ENCODE measurements at places on chromosomes 6 and 20.
A peak's percentile ranks its signal among the peaks of the same experiment; 100 is the strongest.

GRCh38 chr6:149696901-149697300, 21.0 kb downstream of the LATS1 start:
- H3K27me3 ChIP-seq = peaks cover 2% of the 10 kb centered on the region
- no peak for DNase-seq
- no peaks in the 10 kb centered on the region for H3K4me1 ChIP-seq
- H3K27ac ChIP-seq = no peak overlapping the region
- H3K36me3 ChIP-seq = peaks cover 43% of the 10 kb centered on the region
- H3K4me3 ChIP-seq = no peak overlapping the region

DNA sequence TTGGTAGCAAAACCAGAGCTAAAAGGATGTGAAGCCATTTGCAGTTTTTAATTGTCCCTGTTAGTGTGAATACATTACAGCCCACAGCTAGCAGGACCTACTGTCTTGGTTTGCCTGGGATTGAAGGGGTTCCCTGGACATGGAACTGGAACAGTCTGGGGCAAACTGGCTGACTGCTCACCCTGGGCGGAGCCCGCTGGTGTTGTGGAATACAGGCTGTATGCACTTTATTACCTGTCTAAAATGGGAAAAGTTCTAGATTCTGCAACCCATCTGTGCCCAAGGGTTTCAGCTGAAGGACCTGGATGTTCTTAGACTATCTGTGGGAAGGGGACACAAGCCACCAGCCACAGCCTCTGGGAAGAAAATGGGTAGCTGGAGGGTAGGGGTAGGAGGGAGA, 12.2 kb upstream of the CDKN1A start:
- peaks cover 51% of the 10 kb centered on the region for H3K4me1 ChIP-seq
- H3K27me3 ChIP-seq = peaks cover 6% of the 10 kb centered on the region
- H3K27ac ChIP-seq = peak overlapping the region; percentile 99

- no peaks in the 10 kb centered on the region for H3K36me3 ChIP-seq
- H3K27ac ChIP-seq = no peak overlapping the region
- DNase-seq = no peak
- no peak overlapping the region for H3K4me3 ChIP-seq
Measured at GRCh38 chr6:115798229-115798628, 262.5 kb downstream of the FRK start.

DNA sequence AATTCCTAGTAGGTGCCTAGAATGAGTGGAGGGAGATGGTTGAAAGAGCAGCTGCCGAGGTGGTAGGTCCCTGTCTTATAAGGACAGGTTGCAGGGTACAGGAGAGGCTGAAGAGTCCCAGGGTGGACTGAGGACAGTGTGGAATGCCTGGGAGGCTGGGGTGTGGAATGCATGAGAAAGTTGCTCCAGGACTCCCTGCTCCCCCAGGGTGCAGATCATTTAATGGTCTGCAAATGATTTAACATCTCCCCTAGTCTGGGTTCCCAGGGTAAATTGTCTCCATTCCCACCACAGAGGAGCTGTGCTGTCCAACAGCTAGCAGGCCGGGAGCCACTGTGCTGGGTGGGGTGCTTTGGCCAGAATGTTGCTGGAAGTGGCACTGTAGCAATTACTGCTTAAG, 76.0 kb downstream of the CD83 start:
- peaks cover 9% of the 10 kb centered on the region for H3K27me3 ChIP-seq
- H3K36me3 ChIP-seq = no peaks in the 10 kb centered on the region
- no peak overlapping the region for H3K27ac ChIP-seq
- DNase-seq = no peak
- H3K4me3 ChIP-seq = no peak overlapping the region

GRCh38 chr6:4297348-4297747, 162.0 kb upstream of the ECI2 start:
- DNase-seq = no peak
- H3K27ac ChIP-seq = no peak overlapping the region
- H3K4me1 ChIP-seq = no peaks in the 10 kb centered on the region
- peaks cover 6% of the 10 kb centered on the region for H3K27me3 ChIP-seq
- H3K4me3 ChIP-seq = no peak overlapping the region

DNA sequence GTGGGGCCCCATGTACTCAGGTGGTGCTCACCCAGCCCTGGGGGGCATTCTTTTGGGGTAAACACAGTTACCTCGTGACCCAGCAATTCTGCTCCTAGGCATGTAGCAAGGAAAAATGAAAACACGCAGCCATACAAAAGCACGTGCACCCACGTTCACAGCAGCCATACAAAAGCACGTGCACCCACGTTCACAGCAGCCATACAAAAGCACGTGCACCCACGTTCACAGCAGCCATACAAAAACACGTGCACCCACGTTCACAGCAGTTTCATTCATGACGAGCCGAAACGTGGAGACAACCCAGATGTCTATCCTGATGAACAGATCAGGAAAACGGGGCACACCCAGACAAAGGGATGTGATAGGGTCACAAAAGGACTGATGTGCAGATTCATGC, 57.1 kb downstream of the YTHDF1 start:
- peaks cover 9% of the 10 kb centered on the region for H3K4me1 ChIP-seq
- no peaks in the 10 kb centered on the region for H3K36me3 ChIP-seq
- H3K27ac ChIP-seq = no peak overlapping the region

GRCh38 chr20:24718696-24719095, 230.4 kb upstream of the CST7 start:
- no peaks in the 10 kb centered on the region for H3K36me3 ChIP-seq
- DNase-seq = no peak
- H3K4me1 ChIP-seq = peaks cover 9% of the 10 kb centered on the region
- H3K4me3 ChIP-seq = no peak overlapping the region
- no peak overlapping the region for H3K27ac ChIP-seq

GRCh38 chr6:157747370-157747769, 75.7 kb upstream of the SNX9 start:
- peaks cover 19% of the 10 kb centered on the region for H3K36me3 ChIP-seq
- H3K4me1 ChIP-seq = peaks cover under 1% of the 10 kb centered on the region
- H3K27me3 ChIP-seq = peaks cover 2% of the 10 kb centered on the region

GRCh38 chr6:146026873-146027272, 2.0 kb upstream of the GRM1 start:
- H3K4me1 ChIP-seq = no peaks in the 10 kb centered on the region
- H3K36me3 ChIP-seq = no peaks in the 10 kb centered on the region

GRCh38 chr6:46014511-46015118, 1.0 kb downstream of the CLIC5 start:
- H3K4me3 ChIP-seq = peak overlapping the region; percentile 77
- peak; percentile 47 for DNase-seq
- no peaks in the 10 kb centered on the region for H3K36me3 ChIP-seq
- peaks cover 24% of the 10 kb centered on the region for H3K4me1 ChIP-seq
- H3K27me3 ChIP-seq = peaks cover 77% of the 10 kb centered on the region

- no peak overlapping the region for H3K27ac ChIP-seq
- no peak overlapping the region for H3K4me3 ChIP-seq
- peaks cover 7% of the 10 kb centered on the region for H3K27me3 ChIP-seq
Measured at GRCh38 chr6:103193413-103193812, 1666.3 kb downstream of the HACE1 start.

DNA sequence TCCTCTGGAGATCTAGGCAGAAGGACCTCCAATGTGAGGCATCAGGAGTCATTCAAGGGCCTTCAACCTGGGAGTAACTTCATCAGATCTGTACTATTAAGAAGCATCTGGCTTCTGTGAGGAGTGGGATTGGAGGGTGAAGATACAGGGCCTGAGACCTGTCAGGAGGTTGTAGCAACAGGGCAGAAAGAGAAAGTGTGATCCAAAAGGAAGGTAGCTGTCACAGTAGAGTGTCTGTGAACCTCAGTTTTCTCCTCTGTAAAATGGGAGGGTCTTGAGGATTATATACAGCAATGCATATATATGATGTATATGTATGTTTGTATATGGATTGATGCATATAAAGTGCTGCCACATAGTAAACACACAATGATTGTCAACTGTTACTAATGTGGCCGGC, 2.6 kb upstream of the RPL10A start:
- peaks cover 70% of the 10 kb centered on the region for H3K36me3 ChIP-seq
- peaks cover 8% of the 10 kb centered on the region for H3K27me3 ChIP-seq
- H3K4me3 ChIP-seq = no peak overlapping the region

DNA sequence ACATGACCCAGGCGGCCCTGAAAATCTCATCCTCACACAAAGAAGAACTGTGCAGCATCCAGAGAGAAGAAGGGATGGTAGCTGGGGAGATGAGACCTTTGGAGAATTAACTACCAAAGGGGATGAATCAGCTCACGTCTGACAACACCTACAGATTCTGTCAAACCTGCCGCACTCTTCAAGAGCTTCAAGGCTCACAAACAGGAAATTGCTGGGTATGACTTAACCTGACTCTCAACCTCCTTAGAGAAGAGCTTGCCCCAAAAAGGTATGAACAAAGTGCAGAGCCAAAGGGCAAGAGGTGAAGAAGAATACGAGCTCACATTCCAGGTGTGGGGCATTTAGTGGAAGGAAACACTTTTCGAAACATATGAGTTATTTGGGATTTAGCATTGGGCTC, 139.8 kb downstream of the BACH2 start:
- H3K36me3 ChIP-seq = no peaks in the 10 kb centered on the region
- H3K27me3 ChIP-seq = peaks cover 3% of the 10 kb centered on the region

DNA sequence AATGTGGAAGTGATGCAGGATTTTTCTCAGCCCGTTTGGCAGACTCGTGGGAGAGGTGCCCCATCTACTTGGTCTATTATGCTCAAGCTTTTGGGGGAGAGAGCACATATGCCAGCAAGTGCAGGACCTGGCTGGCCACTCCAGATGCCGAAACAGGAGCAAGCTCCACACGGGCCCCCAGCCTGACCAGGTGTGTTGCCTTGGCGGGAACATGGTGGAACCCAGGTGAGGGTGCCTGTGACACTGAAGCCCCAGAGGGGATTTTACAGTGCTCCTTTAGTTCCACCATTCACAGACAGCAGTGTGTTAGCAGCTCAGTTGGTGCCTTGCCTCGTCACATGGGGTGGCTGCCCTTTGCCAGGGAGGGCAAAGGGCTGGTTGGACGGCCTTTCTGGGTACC, 798.9 kb downstream of the EYS start:
- H3K27ac ChIP-seq = no peak overlapping the region
- DNase-seq = no peak
- H3K4me1 ChIP-seq = no peaks in the 10 kb centered on the region
- no peaks in the 10 kb centered on the region for H3K36me3 ChIP-seq
- H3K4me3 ChIP-seq = no peak overlapping the region

GRCh38 chr6:14865531-14866100, 380.3 kb upstream of the JARID2 start:
- no peak overlapping the region for H3K27ac ChIP-seq
- H3K4me1 ChIP-seq = peaks cover 41% of the 10 kb centered on the region
- no peaks in the 10 kb centered on the region for H3K36me3 ChIP-seq
- peaks cover 13% of the 10 kb centered on the region for H3K27me3 ChIP-seq

DNA sequence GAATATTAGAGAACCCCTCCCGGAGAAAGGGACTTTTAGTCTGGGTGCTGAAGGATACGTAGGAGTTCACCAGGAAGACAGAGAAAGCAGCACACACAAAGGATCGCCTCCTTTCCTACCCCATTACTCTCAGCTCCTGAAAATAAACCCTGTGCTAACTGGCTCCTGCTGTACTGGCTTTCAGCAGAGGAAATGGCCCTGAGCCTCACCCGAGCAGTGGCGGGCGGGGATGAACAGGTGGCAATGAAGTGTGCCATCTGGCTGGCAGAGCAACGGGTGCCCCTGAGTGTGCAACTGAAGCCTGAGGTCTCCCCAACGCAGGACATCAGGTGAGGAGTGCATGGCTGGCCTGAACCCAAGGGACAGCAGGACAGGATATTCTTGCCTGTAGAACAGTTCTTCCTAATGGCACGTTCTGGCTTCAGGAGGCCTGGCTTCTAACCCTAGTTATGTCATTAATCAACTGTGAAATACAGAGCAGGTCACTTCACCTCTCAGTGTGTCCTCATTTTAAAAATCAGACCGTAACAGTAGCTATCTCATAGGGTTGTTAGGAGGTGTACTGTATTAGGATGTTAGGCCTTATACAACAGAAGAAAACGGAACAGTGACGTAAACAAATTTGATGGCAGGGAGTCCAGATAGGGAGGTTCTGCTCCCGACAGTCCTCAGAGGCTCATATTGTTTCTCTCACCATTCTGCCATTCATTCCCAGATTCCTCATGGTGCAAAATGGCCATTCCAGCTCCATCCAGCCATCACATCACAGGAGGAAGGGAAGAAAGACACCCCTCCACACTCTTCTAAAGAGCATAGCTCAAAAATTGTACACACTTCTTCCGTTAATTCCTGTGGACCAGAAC, 1.8 kb downstream of the RBCK1 start:
- H3K4me3 ChIP-seq = peak overlapping the region; percentile 88
- no peak overlapping the region for H3K27ac ChIP-seq
- no peak for DNase-seq

DNA sequence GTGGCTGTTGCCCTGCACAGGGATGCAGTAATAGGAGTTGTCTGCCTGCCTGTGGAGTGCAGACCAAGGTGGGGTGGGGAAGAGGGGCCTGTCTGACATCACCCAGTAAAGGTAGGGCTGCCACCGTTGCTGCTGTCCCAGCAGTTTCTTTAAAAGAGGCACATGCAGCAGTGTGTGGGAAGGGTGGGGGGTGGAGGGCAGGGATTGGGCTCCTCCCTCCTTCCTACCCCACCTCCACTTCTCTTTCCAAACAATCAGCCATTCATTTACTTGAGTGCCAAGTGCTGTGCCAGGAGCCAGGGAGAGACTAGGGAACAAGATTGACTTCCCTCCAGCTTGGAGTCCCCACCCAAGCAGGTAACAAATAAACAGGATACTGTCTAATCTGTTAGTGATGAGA, 66.8 kb upstream of the MYL9 start:
- no peak overlapping the region for H3K4me3 ChIP-seq
- peak overlapping the region; percentile 43 for H3K27ac ChIP-seq
- H3K36me3 ChIP-seq = peaks cover 42% of the 10 kb centered on the region
- no peaks in the 10 kb centered on the region for H3K27me3 ChIP-seq
- H3K4me1 ChIP-seq = peaks cover 50% of the 10 kb centered on the region

GRCh38 chr6:7052443-7053011, 55.2 kb upstream of the RREB1 start:
- no peaks in the 10 kb centered on the region for H3K36me3 ChIP-seq
- peak overlapping the region; percentile 78 for H3K4me3 ChIP-seq
- peaks cover 17% of the 10 kb centered on the region for H3K4me1 ChIP-seq

DNA sequence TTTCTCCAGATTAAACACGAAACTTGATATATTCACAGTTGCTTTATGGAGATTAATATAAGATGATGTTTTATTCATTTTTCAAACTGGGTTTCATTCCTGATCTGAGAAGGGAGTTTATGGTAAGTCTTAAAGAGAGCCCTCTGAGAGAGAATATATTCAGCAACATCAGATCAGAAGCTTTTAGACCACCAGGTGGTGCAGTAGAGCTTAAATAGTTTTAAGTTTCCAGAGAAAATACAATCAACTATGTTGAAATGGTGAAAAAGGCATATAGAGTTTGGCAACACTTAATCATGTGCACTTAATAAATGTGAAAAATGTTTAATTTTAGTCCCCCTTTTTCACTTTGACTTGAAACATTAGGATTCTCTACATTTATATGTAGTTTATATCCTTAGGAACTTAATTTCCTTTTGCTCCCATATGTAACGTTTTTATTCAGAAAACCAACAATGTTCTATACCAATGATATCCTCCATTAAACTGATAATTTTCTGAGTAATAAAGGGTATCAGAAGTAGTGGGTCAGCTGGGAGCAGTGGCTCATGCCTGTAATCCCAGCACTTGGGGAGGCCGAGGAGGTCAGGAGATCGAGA, 86.4 kb upstream of the CLDN20 start:
- no peak overlapping the region for H3K27ac ChIP-seq
- H3K4me1 ChIP-seq = peaks cover 13% of the 10 kb centered on the region
- peak; percentile 38 for DNase-seq
- no peaks in the 10 kb centered on the region for H3K27me3 ChIP-seq
- no peak overlapping the region for H3K4me3 ChIP-seq

- peaks cover 6% of the 10 kb centered on the region for H3K27me3 ChIP-seq
- peaks cover 31% of the 10 kb centered on the region for H3K4me1 ChIP-seq
- H3K4me3 ChIP-seq = no peak overlapping the region
- DNase-seq = no peak
- no peak overlapping the region for H3K27ac ChIP-seq
Measured at GRCh38 chr6:14312587-14312986, 195.0 kb downstream of the CD83 start.

All from nephron progenitor cell (in vitro differentiated cells).